Vagina (tissue), 2 donors: ENCODE measurements at places on chromosomes 1 and 21.

GRCh38 chr1:210222340-210223006 is 10.1 kb upstream of the SERTAD4 start:
- no peak for DNase-seq

GRCh38 chr1:170096806-170097340 is 22.4 kb upstream of the KIFAP3 start:
- no peak for DNase-seq

- no peak for DNase-seq
Observed at GRCh38 chr1:203600782-203601513, 25.7 kb upstream of the ATP2B4 start.

GRCh38 chr1:246152986-246153431 is 354.1 kb downstream of the SMYD3 start:
- DNase-seq: no peak

DNA sequence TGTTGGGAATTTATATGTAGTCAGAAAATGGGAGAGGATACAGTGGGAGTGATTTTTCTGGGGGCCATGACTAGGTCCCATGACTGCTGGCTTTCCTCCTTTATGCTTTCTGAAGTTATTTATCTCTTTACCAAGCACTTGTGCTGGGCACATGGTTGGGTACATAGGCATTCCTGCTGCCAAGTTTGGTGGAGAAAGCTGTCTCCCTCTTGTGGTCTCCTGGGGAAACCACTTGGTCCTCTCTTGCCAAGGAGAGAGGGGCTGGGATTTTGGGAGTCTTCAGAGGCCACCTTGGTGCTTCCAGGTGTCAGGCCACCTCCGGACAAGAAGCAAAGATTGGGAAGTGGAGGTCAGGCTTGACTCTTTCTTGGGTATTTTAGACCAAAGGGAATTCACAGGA is 120.2 kb upstream of the KCNE2 start:
- DNase-seq: no peak

- DNase-seq: no peak
Observed at GRCh38 chr1:84254703-84255238, 46.7 kb upstream of the SAMD13 start.

- DNase-seq: no peak
Observed at GRCh38 chr1:69648486-69648885, 80.8 kb downstream of the LRRC7 start.

DNA sequence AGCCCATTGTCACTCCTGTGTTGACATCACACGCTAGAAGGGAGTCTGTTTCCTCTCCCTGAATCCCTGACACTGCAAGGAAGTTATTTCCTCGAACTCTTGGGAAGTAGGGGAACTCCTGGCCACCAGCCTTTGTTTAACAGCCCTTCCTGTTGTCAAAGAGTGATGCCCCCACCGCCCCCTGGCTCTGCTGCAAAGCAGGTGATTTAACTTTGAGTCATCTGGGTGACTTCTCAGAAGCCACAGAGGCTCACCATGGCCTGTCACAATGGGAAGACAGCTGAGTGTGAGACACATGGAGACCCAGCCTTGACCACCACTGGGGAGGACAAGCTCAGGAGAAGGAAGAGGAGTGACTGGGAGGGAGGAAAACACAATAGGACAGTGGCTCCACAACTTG is 182.8 kb downstream of the PSMG1 start:
- DNase-seq: no peak

GRCh38 chr1:178311164-178311563 is 185.6 kb downstream of the CLEC20A start:
- DNase-seq: no peak

- DNase-seq: no peak
Observed at GRCh38 chr1:159076438-159077119, at the start of gene AIM2. Gene AIM2 (minus strand): TSS chr1:159076766. CDS start chr1:159073499, 3,267 bp downstream.

DNA sequence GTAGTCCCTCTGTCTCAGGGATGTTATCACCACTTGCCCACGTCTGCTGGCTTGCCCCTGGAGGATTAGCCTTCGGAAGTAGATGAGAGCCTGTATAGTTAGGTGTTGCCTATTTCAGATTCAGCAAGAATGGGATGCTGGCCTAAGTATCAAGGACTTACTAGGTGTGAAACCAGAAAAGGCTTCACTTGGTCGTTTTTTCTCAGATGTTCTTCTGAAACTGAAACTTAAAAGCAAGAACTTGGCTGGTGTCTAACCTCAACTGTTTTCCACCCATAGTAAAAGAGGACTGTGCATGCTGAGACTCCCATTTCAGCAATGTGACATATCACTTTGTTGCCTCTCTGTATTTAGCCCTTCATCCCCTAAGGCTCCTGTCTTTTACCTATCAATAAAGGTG is 67.0 kb upstream of the LRRC53 start:
- DNase-seq: no peak

- no peak for DNase-seq
Observed at GRCh38 chr1:91831132-91831930, 54.6 kb downstream of the TGFBR3 start.

DNA sequence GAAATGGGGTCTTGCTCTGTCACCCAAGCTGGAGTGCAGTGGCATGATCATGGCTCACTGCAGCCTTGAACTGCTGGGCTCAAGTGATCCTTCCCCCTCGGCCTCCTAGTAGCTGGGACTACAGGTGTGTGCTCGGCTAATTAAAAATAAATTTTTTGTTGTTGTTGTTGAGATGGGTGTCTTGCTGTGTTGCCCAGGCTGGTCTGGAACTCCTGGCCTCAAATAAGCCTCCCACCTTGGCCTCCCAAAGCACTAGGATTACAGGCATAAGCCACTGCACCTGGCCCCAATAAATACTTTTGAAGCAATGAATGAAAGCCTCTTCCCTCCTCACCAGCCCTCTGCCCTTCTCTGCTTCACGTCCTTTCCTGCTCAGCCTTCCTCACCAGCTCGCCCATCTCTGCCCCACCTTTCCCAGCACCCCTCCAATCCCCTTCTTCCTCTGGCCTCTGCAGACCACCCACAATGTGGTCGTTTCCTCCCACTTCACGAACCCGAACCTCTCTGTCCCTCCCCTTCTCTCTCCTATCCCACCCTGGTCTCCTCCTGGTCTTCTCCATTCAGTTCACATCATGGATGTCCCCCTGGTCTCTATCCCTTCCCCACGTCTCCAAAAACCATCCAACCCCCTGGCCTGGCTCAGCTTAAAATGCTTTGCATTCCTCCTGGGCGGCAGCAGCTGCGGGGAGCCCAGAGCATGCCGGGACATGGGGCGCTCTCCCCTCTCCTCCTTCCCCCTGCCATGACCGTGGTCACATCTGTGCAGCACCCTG is 38.4 kb downstream of the RAP1GAP start:
- DNase-seq: no peak

DNA sequence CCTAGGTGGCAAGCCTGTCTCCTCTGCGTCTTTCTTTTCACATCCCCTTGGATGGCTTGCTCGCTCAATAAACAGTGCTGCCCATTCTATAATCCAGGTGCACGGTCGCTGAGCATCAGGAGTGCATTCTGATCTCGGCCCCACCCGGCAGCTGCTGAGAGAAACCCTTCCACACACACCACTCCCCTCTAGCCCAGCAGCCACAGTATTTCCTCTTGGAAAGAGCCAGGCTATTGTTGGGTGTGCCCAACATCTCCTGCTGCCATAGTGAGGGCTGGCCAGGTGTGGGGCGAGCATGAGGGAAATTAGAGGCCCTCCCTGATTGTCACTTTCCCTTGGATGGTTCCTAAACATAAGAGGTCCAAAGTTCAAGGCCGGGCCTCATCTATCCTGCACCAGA is 24.7 kb downstream of the GPA33 start:
- DNase-seq: no peak

DNA sequence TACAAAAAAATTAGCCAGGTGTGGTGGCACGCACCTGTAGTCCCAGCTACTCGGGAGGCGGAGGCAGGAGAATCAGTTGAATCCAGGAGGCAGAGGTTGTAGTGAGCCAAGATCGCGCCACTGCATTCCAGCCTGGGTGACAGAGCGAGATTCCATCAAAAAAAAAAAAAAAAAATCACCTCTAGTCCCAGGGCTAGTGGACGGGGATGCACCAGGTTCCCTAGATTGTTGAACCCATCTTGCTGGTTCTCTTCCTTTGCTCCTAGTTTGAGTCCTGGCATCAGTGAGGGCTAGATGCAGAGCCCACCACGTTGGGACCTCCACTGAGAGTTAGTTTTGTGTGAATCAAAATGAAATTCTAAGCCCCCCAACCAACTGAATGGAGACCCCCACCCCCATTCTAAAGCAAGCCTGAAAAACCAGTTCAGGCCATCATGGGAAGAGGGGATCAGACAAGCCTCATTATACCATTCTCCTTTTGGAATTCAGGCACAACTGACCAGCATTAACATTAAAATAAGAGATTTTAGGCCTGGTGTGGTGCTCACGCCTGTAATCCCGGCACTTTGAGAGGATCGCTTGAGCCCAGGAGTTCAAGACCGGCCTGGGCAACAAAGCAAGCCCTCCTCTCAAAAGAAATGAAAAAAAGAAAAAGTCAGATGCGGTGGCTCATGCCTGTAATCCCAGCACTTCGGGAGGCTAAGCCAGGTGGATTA is 17.9 kb upstream of the L1TD1 start:
- DNase-seq: no peak

DNA sequence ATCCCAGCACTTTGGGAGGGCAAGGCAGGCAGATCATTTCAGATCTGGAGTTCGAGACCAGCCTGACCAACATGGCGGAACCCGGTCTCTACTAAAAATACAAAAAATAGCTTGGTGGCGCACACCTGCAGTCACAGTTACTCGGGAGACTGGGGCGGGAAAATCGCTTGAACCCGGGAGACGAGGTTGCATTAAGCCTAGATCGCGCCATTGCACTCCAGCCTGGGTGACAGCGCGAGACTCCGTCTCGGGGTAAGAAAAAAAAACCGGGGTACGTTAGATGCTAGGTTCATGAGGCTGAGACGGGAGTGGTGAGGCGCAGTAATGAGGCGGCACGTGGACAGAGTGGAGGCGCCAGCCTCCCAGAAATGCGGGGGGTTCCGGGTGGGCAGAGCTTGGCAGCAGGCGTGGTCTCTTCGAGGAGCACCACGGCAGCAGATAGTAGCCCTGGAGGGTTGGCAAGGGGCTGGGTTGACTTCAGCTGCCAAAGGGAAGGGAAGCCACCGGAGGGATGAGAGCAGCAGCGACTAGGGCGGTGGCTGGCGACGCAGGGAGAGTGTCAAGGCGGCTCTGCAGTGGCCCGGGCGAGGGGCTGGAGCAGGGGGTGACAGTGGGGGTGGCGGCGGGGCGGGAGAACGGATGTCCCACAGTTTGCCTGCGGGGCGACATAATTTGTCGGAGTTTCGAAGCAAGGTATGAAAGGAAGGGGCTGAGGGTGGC is 832 bp downstream of the MRPL20 start:
- no peak for DNase-seq

GRCh38 chr1:77831976-77832711 is 52.7 kb downstream of the MIGA1 start:
- DNase-seq: no peak

- DNase-seq: no peak
Observed at GRCh38 chr1:189336115-189337100, 1141.3 kb downstream of the BRINP3 start.

DNA sequence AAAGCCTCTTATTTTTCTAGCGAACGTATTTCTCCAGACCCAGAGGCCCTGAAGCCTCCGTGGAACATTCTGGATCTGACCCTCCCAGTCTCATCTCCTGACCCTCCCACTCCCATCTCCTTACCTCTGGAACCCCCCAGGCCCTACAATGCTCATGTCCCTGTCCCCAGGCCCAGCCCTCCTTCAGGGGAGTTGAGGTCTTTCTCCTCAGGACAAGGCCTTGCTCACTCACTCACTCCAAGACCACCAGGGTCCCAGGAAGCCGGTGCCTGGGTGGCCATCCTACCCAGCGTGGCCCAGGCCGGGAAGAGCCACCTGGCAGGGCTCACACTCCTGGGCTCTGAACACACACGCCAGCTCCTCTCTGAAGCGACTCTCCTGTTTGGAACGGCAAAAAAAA is 68.7 kb downstream of the ALPL start:
- DNase-seq: no peak

- peak; percentile 37 for DNase-seq
Observed at GRCh38 chr1:54111624-54112023, 41.2 kb downstream of the CDCP2 start.

DNA sequence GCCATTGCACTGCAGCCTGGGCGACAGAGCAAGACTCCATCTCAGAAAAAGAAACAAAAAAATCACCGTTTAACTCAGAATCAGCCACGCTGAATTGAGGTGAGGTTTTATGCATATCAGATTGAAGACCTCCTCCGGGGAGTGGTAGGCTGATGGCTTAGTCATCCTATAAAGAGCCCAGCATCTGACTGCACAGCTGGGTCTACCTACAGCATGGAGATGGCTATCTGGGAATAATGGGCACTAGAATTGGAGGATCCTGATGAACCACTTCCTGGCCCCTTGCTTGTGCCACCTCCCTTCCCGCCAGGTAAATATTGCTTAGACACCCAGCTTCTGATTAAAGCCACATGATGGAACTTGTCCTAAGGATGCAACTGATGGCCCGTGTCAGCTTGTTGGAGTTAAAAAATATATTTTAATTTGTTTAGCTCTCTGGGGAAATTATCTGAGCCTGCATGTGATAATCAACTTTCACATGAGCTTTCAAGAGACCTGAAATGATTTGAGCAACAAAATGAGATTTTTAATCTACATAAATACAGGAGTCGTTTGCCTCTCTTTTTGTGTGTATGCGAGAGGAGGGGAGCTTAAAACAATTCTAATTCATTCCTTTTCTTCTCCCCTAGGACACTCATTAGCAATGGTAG is 157.2 kb downstream of the KIF26B start:
- DNase-seq: no peak

DNA sequence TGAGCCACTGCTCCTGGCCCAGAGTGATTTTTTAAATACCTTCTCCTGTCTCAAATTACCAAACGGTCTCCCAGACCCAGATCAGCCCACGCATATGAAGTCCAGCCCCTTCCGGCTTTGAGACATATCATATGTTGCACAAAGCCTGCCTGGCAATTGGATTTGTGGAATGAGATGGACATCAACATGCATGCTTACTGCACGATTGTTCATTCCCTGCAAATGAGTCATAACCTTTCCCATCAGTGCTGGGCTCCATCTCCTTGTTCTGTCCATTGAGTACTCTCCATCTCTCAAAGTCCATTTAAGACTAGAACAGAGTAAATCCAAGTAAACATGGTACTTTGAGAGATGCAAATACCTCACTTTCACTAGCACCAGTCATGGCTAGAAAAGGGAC is 612.2 kb upstream of the USP24 start:
- no peak for DNase-seq

DNA sequence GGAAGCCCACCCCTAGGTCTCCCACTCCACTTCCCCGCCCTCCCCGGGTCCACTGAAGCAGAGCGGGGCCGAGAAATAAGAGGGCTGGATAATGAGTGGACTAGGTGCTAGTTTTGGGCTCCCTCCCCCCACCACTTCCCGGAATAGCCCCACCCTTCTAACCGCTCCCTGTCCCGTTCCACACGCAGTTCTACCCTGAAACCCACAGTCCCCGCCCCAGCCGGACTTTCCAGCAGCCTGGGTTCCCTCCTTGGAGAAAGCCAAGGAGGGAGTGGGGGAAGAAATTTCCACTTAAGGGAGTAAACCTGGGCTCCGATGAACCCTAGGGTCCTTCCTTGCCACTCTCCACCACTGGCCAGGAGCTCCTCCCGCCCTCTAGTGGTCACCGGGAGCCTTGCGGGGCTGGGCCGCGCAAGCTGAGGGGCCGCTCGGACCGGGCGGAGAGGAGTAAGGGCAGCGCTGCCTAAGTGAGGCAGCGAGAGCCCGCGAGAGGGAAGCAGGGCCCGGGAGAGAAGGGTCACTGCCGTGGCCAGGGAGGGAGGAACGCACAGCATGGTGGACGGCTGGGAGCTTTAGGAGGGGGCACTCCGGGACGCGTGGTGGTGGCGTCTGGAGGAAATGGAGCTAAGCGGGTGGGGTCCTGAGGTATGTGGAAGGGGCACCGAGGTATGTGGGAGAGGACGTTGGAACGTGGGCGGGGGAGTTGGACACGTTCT is 14.3 kb downstream of the THBS3 start:
- no peak for DNase-seq

- no peak for DNase-seq
Observed at GRCh38 chr1:190416239-190416638, 61.4 kb downstream of the BRINP3 start.
